Activated CD4-positive, alpha-beta T cell treated with anti-CD3 and anti-CD28 coated beads, Interleukin-2, Interleukin-4, amounts not matched to agents 100 ng/mL and 50 ng/mL, durations not matched to agents 16 hours and 8 hours (primary cell): ENCODE measurements at places on chromosomes 6 and 20.

- no peak for DNase-seq
Observed at GRCh38 chr20:11153819-11154218, 480.0 kb upstream of the JAG1 start.

GRCh38 chr6:161745594-161746141 is 471.8 kb upstream of the AGPAT4 start:
- no peak for DNase-seq

- peak; percentile 84 for DNase-seq
Observed at GRCh38 chr6:53718597-53719460, 53.3 kb upstream of the KLHL31 start.

GRCh38 chr6:101818051-101818450 is 424.5 kb downstream of the GRIK2 start:
- DNase-seq, result no peak

GRCh38 chr20:20677186-20677585 is 35.3 kb downstream of the RALGAPA2 start:
- DNase-seq, result no peak

DNA sequence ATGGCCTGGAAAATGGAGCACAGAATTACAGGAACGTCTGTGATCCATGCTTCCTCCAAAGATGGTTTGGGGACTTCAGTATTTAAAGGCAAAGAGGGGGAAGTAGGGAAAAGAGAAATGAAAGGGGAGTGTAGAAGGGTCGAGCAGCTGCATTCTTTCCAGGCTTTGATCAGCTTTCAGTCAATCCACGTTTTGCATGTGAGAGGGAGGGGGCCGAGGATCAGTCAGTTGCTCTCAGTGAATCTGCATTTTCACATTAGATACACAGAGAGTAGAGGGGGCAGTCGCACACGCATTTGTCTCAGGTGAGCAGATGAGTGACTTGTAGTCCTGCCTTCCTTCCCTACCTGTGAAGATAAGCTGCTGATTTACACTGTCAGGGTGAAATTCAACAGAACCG is 78.8 kb downstream of the FOXF2 start:
- no peak for DNase-seq

DNA sequence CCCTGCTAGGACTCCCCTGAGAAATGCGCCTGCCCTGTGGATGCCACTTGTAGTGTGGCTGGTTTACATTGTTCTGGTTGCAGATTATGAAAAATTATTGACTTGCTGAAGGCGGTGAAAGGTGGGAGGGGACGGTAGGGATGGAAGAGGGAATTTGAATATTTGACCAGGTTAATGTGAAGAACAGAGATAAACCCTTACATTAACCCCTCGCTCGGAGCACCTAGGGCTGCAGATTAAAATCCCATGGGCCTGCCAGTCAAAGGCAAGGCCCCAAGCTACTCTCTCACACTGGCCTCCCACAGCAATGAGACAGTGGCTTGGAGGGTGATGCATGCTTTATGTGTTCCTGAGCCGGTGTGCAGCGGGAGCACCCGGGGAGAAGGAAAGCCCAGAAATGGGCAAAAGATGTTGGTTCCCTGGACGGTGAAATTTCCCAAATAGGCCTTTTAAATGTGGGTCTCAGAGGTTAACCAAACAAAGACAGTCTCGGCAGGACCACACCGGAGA is 2.5 kb downstream of the FOXF2 start:
- no peak for DNase-seq

DNA sequence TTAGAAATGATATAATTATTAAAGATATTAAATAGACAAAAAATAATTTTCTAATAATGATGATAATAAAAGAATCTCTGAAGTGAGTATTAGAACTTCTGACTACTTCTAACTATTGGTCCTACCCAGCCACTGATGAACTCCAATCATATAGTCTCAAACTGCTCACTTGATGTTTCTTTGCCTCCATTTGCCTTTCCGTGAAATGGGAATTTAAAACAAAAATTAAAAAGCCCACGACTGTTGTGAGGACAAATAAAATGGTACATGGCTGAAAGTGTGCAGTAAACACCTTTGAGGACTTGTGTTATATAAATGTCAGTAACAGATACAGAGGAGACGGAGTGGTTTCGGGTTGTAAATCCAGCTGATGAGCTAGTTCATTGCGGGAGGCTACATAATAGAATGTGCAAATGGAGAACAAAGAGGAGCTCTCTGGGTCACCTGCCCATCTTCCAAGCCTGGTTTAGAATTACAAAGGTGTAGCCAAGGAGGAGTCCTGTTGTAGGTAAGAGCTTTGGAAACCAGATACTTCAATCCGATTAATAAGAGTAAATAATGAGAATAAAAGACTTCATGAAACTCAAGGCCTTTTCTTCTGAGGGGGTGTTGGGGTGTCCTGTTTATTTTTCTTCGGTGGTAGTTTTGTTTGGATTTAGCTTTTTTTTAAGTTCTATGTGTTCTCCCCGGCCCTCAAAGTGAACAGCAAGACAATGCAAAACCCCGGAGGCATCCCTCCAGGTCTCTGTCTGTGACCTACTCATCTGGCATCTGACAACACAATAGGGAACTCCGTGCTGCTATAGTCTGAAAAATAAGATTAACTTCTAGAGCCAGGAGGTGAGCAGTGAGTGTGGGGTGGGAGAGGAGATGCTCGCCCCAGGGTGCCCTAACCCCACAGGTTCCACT is 4.4 kb upstream of the PXDC1 start:
- DNase-seq, result no peak

GRCh38 chr6:163063561-163063960 is 335.8 kb downstream of the PACRG start:
- DNase-seq, result no peak

GRCh38 chr6:149454346-149454848 is 30.4 kb downstream of the ZC3H12D start:
- no peak for DNase-seq

GRCh38 chr6:155528335-155528734 is 72.7 kb upstream of the NOX3 start:
- no peak for DNase-seq

- DNase-seq, result no peak
Observed at GRCh38 chr6:33977606-33978411, 168.1 kb downstream of the GRM4 start.

GRCh38 chr6:44918671-44919296 is 409.3 kb upstream of the RUNX2 start:
- DNase-seq, result no peak

- DNase-seq, result no peak
Observed at GRCh38 chr20:21832442-21833385, 127.2 kb downstream of the PAX1 start.
